Stimulated activated CD4-positive, alpha-beta T cell treated with anti-CD3 and anti-CD28 coated beads, TNF-alpha, amount 100 ng/mL, for 4 hours (primary cell): ENCODE measurements at places on chromosomes 6 and 20.
A peak's percentile ranks its signal among the peaks of the same experiment; 100 is the strongest.

DNA sequence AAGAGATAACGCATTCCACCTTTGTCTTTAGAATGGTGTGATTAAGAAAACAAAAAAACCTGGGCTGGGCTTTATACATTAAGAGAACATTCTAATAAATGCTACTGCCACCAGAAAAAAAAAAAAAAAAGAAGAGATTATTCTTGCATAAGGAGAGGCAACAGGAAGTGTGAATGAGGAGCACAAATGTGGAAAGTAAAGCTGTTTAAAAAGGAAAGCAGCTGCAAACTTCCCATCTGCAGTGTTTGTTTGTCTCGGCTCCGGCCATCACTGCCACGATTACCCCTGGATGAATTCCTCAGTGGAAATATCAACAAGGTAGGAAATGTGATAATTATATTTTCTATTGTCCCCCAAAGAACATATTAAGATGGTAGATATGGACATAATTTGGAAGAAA lies 223.9 kb downstream of the PHF3 start:
- no peak for DNase-seq

- no peak for DNase-seq
Observed at GRCh38 chr6:87200469-87201175, 45.3 kb downstream of the ZNF292 start.

GRCh38 chr6:292506-293192 lies 362 bp downstream of the DUSP22 start:
- DNase-seq = peak; percentile 73

DNA sequence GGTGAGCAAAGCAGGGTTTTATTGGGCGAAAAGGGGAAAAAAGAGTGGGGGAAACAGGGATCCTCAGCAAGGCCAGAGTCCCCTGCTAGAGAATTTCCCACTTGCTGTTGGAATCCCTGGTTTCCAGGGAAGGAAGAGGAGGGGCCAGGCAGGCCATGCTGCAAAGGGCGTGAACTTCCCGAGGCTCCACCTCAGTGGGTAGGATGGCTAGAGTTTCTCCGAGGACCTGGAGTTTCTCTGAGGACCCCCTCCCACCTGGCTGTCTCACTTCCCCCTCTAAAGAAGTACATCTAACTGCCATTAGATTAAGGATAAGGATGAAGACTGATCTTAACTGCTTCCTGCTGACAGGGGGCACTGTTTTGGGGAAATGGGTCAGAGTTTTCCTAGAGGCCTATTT lies 1239.3 kb upstream of the GJE1 start:
- no peak for DNase-seq

DNA sequence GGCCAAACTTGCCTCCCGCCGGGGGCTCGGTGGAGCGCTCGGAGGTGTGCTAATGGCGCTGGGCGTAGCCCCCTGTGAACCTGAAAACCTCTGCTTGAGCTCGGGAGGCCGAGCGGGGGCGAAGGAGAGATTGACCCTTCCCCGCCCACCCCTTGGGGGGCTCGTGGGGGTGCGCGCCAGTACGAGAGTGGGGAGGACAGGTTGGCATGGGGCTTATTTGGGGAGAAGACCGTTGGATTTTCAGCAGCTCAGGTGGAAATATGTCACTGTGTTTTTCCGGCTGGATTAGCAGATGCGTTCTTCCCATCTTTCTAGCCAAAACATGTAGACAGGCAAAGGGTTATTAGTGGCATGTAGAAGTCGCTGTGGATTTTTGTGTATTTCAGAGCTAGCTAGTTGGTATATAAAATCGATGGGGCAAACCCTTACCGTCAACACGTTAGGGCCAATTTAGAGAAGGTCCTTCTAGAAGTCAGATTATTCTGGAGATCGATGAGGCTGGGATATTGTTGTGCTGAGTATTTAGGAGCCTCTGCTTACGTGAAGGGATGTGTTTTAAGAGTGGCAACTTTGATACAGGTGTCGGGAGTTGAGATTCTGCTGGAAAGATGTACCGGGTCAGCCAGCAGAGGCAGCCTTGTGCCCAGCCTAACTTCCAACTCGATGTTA lies 525 bp downstream of the NCOA7 start:
- no peak for DNase-seq

- no peak for DNase-seq
Observed at GRCh38 chr20:10429443-10429981, 4.5 kb downstream of the MKKS start.

DNA sequence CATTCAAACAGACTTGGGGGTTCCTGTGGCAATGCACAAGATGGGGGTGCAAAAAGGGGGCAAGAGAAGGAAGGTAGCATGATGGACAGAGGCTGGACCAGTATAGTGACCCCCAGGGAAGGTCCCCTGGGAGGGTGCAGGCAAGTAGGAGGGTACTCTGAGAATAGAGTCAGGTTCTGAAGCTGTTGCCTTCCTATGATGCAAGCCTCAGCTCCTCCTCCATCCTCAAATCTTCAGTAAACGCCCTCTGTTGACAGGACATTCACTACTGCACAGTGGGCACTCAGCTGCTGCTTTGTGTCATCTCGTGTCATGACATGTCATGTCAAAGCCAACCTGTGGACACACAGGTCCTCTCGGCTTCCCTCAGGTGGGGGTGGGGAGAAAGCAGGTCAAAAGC lies 5.8 kb upstream of the SDCBP2 start:
- DNase-seq = no peak

DNA sequence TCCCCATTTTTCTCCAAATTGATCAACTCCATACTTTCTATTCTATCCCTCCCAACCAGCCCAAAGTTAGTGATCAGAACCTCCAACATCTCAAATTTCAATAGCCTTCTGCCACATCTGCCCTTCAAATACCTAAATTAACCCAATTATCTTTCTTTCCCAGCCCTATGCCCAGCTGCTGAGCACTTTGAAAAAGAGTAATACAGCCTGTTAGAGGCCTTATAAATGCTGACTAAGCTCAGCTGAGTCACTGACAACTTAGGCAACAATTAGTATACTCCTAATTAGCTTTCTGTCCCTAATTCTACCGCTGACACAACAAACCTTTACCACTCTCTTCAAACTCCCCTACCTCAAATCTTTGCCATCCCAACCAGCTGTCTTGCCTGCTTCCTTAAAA lies 23.5 kb downstream of the RUNX2 start:
- no peak for DNase-seq

GRCh38 chr20:10883166-10883565 lies 209.4 kb upstream of the JAG1 start:
- no peak for DNase-seq

DNA sequence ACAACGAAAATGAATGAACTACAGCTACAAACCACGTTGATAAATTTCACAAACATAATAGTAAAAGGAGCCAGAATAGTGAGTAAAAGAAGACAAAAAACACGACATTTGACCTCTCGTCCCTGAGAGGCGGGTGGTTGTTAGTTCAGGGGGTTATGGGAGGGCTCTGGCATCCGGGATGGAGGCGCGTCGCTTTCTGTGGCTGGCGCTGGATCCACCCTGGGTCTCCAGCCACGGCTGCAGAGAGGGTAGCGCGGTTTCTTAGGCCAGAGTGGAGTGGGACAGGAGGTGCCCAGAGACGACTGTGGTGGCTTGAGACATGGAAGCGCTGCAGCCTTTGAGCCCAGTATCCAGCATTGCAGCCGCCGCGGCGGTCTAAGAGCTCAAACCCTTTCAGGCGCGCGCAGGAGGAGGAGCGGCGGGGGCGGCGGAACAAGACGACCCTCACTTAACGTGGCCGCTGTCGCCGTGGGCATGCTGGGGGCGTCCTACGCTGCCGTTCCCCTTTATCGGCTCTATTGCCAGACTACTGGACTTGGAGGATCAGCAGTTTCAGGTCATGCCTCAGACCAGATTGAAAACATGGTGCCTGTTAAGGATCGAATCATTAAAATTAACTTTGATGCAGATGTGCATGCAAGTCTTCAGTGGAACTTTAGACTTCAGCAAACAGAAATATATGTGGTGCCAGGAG lies 3.7 kb upstream of the ZSCAN23 start:
- no peak for DNase-seq

GRCh38 chr6:125722886-125723285 lies 26.5 kb upstream of the HEY2 start:
- DNase-seq = no peak

DNA sequence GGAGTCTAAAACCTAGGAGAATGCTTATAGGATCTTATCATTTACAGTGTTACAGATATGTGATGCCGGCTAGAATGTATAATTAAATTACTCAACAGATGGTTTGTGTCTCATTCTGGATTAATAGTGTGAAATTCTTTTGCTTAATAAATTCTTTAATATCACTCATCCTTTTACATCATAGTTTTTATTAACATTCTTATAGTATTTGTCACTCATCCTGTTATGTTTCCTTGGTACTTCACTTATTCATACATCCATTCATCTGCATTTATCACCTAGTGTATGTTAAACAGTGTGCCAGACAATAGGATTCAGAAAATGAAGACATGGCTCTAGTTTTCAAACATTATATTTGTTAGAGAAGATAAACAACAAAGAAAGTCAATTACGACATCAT lies 468.7 kb downstream of the FRK start:
- no peak for DNase-seq

DNA sequence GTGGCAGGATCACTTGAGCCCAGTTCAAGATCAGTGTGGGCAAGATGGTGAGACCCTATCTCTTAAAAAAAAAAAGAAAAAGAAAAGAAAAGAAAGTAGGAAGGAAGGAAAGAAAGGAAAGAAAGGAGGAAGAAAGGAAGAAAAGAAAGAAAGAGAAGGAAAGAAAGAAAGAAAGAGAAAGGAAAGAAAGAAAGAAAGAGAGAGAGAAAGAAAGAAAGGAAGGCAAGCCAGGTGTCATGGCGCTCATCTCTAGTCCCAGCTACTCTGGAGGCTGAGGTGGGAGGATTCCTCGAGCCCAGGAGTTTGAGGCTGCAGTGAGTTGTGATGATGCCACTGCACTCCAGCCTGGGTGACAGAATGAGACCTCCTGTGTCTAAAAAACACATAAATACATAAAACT lies 11.5 kb upstream of the SRC start:
- DNase-seq = no peak

DNA sequence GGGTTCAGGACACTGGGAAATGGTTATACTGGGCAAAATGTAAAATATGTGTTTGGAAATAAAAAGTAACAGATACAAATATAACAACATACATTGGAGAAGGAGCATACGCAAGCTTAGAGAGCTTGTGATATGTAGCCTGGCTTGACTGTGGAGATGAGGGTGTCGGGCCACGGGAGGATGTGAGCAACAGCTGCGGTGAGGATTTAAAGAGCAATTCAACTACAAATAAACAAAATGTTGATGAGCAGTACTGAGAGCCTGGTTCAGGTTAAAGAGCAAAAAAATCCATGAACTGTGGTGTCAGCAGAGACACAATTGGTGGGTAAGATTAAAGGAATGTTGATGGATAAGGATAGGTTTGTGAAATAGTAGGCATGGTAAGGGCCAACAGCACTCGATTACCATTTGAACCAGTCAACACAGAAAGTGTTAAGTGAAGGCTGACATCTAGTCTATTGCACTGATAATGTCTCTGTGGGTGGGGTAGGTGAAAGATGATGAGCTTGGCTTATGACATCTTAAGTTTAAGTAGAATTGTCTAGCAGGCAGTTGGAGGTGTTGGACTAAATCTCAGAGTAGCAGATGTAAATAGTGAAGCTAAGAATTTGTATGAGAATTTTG lies 723.2 kb downstream of the EPM2A start:
- no peak for DNase-seq

- no peak for DNase-seq
Observed at GRCh38 chr6:147950623-147950987, 392.0 kb upstream of the SASH1 start.
